ENCODE measurements at places on chromosomes 6 and 20.
A peak's percentile ranks its signal among the peaks of the same experiment; 100 is the strongest.

DNA sequence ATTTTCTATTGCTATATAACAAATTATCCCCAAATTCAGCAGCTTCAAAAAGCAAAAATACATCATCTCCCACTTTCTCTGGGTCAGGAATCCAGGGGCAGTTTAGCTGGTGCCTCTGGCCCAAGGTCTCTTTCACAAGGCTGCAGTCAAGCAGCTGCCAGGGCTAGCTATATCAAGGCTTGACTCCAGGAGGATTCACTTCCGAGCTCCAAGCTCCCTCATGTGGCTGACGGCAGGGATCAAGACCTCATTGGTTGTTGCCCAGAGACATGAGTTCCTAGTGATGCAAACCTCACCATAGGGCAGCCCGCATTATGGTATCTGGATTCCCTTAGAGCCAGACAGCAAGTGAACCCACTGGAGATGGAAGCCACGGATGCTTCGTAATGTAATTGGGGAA lies 1.3 kb upstream of the VNN1 start:
- peak; percentile 24 for DNase-seq

- no peak for DNase-seq
Measured at GRCh38 chr20:12594410-12595088, 414.2 kb upstream of the SPTLC3 start.

GRCh38 chr20:13221313-13221672 lies 219 bp downstream of the ISM1 start:
- DNase-seq, result no peak

GRCh38 chr6:124396361-124396760 lies 565.9 kb upstream of the RNF217 start:
- no peak for DNase-seq

GRCh38 chr20:528923-529604 lies 14.5 kb downstream of the CSNK2A1 start:
- DNase-seq, result peak; percentile 94

DNA sequence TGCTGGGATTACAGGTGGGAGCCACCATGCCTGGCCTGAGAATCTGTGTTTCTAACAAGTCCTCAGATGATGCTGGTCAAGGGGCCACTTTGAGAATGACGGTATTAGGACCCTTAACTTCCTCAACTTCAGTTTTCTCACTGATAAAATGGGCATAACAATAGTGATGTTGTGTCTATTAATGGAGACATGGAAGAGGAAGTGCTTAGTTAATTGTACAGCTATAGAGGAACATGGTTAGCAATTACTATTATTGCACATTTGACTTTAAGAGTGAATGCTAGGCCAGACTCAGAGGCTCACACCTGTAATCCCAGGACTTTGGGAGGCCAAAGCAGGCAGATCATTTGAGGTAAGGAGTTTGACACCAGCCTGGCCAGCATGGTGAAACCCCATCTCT lies 12.7 kb downstream of the DPPA5 start:
- DNase-seq, result no peak

DNA sequence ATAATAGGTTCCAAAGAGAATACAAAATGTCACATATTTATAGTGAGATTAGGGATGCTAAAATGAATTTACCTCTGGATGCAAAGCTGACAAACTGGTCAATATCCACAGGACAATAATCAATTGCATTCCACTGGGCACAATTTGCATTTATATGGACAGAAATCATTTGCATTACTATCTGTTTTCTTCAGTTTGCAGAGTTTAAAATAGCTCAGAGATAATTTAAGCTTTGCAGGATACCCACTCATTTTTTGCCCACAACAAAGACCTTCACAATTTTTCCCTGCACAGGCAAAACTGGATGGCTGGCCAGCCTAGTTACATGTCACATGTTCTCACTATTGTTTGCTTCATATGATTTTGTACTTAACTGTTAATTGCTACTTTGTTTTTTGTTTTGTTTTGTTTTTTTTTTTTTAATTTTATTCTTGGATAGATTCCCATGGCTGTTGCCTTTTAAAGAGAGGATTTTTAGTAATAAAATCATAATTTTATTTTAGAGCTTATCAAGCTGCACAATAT lies 483.5 kb downstream of the UTRN start:
- no peak for DNase-seq

- no peak for DNase-seq
Measured at GRCh38 chr20:13259921-13260320, 38.8 kb downstream of the ISM1 start.

DNA sequence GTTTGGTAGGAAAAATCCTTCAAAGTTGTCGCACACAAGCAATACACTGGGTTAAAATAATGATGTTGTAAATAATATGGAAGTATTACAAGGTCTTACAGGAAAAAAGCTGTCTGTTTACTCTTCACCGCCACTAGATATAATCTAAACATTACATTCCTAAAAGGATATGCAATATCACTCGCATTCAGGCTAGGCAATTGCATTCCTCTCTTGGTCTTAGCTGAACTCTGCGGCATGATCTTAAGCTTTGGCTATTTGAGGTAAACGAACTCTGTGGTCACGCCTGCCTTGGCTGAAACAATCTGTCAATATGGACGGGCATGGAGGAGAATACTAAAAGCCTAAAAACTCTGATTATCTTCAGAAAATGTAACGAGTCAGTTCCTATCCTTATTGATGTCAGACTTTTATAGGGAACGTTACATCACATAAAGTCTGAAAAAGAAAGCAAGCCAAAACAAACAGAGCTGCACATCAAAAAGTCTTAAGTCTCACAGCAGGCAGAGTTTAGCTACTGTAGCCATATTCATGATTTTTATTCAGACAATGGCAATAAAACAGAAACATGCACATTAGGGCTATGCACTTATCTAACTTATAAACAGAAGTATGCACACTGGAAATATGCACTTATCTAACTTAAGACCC lies 30.8 kb upstream of the FILIP1 start:
- DNase-seq, result no peak

- no peak for DNase-seq
Measured at GRCh38 chr20:45275338-45275737, 21.0 kb upstream of the SLPI start.

DNA sequence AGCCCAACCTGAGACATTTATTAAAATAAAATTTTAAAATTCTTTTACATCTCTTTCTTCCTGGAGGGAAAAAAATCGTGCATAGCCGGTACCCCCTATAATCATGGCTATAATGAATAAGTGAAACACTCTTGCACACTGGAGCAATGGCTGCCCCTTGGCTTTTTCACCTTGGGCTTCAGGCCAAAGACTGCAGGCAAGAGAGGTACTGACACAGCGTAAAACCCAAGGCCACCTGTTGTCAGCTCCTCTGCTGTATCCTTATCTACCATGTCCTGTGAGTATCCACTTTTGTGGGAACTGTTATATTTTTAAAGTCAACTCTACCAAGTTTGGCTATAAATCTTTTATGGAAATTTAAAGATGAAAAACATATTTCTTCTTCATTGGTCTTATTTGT lies 23.0 kb upstream of the LY86 start:
- no peak for DNase-seq

DNA sequence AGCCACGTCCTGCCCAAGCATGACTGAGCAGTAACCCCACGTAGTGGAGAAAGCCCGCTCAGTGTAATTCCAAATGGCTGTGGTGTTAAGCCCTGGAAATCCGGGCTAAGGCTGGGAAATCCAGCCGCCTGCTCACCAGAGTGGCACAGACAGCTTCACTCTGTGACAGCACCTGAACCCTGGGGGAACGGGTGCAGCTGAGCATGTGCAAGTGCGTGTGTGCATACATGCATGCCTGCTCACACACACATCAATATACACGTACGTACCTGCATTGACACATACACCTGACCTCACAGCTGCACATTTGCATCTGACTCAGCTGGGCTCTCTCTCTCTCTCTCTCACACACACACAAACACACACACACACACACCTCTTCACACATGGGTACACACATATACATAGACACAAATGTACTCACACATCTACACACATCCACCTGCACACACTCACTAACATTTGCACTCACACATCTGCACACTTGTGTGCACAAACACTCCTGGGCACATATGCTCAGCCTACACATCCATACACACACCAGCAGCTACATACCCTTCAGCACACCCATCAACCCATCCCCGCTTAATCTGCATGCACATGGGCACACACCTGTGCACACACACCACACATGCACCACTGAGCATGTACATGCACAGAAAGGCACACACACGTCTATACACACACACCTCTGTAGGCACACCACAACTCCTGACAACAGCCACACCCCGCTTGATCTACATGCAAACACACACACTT lies 114.1 kb downstream of the GRM4 start:
- no peak for DNase-seq

DNA sequence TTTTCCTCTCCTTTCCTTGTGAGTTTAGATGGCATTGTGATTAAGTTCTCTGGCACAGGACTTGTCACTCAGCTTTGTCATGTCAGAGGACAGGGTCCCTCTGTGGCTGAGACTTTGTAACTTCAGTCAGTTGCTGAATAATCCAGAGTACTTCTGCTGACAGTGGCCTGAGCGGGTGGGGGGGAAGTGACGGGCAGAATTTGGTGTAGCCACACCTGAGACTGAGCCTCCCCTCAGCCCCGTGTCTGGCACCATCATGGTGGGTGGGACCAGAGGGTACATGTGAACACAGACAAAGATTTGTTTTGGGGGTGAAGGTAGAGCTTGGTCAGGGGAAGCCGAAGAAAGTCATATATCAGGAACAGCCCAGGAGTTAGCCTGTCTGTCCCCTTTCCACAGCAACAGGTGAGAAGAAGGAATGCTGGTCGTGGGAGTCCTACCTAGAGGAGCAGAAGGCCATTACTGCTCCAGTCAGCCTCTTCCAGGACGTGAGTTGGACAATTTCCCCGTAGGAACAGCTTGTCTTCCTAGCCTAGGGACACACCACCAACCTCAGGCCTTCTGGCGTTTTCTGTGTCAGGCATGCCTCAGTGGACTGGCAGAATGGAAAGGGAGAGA lies 20.9 kb downstream of the L3MBTL1 start:
- DNase-seq, result no peak

DNA sequence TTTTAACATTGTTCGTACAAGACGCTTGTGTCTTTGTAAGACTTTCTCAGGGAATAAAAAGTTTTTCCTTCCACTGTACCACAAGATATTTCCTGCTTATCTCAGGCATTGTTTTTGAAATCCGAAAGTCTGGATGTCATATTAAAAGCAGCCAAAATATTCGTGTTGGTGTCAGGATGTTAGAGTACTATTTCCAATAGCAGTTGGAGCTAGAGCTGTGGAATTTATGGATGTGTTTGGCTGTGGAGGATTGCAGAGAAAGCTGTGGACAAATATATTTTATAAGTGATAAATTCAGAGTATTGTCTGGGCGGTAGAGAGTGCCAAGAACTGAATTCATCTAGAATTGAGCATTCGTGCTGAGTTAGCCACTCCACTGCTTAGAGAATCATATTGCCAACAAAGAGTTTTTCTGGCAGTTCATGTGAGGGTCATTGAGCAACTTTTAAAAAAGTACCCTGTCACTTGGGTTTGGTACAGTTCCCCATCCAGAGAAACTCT lies 57.7 kb downstream of the ZDHHC14 start:
- peak; percentile 67 for DNase-seq

DNA sequence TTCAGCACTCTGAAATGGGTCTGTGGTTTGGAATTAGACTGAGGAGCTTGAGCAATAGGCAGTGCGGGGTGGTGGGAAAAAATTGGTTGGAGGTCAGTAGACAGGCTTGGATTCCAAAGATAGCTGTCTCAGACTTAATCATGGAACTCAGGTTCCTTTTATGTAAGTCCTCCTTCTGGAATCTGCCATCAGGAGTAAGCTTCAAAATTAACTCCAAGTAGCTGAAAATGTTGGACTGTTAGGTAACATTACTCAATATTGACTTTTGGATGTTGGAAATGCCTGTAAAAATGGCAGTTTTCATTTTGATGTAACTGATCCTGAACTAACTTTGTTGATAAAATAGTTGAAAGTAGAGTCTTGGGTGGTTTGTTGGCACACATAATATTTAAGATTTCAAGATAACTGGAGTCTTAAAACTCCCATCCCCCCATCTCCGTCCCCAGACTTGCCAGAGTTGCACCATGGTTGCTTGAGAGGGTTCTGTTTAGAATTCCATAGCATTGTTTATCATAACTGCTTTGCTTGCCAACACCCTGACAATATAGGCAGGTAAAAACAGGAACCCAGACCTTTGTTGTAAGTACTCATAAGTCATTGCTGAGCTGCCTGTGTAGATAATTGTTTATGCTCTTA lies 83.0 kb downstream of the PHF20 start:
- DNase-seq, result no peak

- peak; percentile 60 for DNase-seq
Measured at GRCh38 chr6:7267466-7268091, 45.4 kb downstream of the SSR1 start.

GRCh38 chr6:36039112-36039511 lies 11.5 kb downstream of the MAPK14 start:
- no peak for DNase-seq

DNA sequence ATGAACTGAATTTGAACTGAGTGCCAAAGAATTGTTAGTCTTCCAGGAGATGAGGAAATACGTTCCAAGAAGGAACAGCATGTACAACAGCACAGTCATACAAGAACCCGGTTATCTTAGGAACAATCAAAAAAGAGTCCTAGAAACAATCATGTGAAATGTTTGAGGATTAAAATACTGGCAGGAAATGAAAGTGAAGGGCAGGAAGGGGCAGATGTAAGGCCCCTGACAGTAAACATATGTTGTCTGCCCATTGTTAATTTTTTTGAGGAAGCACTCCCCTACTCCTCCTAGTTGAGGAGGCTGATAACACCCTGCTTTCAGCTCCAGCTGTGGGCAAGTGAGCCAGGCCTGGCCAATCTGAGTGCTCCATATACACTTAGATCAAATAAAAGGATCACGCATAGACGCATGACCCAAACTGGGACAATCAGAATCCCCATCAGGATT lies 220.9 kb downstream of the HACE1 start:
- no peak for DNase-seq

DNA sequence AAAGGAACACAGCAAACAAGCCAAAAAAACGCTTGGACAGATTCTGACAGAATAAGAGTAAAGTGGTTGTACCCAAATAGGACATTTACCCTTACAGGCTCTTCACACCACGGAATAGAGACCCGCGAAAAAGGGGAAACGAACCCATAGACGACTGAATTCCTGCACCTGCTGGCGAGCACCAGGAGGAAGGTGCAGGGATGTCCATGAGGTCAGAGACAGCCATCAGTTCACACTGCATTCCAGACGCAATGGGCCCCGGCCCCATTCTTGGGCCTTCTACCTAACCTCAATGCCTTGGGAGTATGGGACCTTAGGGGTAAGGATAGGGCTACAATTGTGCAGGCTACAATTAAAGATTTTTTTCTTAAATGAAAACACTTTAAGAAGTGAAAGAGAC lies 5.2 kb upstream of the DIDO1 start:
- DNase-seq, result no peak

All from inflammatory macrophage treated with lipopolysaccharide for 1 hour (primary cell).